Esophagus squamous epithelium (tissue), 5 donors: ENCODE measurements at places on chromosomes 13 and 19. TPM values are rescaled to one million over a fixed set of nuclear protein-coding genes. Genes with fewer than 3 reads are reported as not detected.
A peak's percentile ranks its signal among the peaks of the same experiment; 100 is the strongest.

The NCR1 gene
- not detected for total RNA-seq

The MAST1 gene
- not detected for total RNA-seq

The PLPP2 gene
- total RNA-seq = 82.5 TPM

The MIDN gene
- 65.0 TPM for total RNA-seq

The GPR12 gene
- not detected for total RNA-seq

The CDX2 gene
- total RNA-seq = not detected

The SULT2A1 gene
- not detected for total RNA-seq

The ATP4B gene
- total RNA-seq = not detected

The SPC24 gene
- total RNA-seq = 10.9 TPM

The UHRF1 gene
- 3.4 TPM for total RNA-seq

- H3K4me1 ChIP-seq = no peaks in the 10 kb centered on the region
- no peaks in the 10 kb centered on the region for H3K27me3 ChIP-seq
- H3K4me3 ChIP-seq = no peak overlapping the region
- no peak overlapping the region for H3K27ac ChIP-seq
- no peaks in the 10 kb centered on the region for H3K36me3 ChIP-seq
These were observed 50.0 kb upstream of the WDFY2 start for GRCh38 chr13:51534041-51534817.

DNA sequence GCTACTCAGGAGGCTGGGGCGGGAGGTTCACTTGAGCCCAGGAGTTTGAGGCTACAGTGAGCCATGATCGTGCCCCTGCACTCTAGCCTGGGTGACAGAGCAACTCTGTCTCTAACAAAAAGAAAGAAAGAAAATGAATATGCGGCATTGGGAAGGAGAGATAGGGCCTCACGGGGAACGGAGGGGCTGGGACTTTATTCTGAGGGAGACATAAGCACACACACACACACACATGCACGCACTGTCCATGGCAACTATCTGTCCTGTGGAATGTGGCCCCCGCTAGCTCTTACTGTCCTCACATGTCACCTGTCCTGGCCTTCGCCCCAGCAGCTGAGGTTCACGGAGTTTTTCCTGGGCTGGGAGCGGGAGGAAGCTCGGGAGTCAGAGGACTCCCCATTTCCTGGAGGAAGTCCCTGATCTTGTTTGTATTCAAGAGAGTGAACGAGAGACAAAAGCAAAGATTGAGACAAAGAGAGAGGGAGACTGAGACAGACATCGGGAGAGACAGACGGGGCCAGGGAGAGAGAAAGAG, 654 bp downstream of the STAP2 start:
- no peaks in the 10 kb centered on the region for H3K27me3 ChIP-seq
- H3K4me3 ChIP-seq = peak overlapping the region; percentile 69
- no peaks in the 10 kb centered on the region for H3K36me3 ChIP-seq
- peak overlapping the region; percentile 91 for H3K27ac ChIP-seq

GRCh38 chr13:38785042-38785441, 98.2 kb downstream of the FREM2 start:
- H3K36me3 ChIP-seq = no peaks in the 10 kb centered on the region
- H3K4me3 ChIP-seq = no peak overlapping the region
- no peak for DNase-seq
- no peaks in the 10 kb centered on the region for H3K27me3 ChIP-seq
- no peak overlapping the region for H3K27ac ChIP-seq
- H3K4me1 ChIP-seq = no peaks in the 10 kb centered on the region

DNA sequence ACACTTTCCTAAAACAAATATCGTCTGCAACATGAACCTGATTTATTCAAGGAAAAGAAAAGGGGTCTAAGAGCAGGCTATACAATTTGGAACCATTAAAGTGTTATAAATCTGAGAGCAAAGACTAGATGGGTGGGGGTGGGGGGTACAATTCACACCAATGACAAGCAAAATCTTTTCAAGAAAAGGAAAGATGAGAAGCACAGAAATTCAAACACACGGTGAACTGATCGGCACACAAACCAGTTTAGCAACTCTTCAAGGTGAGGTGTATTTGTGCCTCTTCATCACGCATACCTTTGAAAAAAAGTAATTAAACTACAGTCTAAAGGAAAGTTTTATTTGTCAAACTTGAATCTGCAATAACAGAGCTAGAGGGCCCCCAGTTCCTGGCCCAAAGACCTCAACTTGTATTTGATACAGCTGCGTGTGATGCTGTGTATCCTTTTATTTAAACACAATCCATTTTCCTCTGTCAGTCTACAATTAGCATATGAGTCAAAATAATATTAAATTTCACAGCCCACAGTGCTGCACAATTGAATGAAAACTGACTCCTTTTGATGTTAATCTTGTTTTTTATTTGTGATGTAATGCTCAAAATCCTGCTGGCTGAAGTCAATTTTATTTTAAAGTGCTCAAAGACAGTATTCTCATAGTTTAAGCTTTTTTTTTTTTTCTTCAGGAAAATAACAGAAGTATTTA, 14.2 kb downstream of the EFNB2 start:
- H3K4me3 ChIP-seq = no peak overlapping the region
- DNase-seq = no peak
- H3K27me3 ChIP-seq = no peaks in the 10 kb centered on the region
- H3K36me3 ChIP-seq = no peaks in the 10 kb centered on the region
- H3K4me1 ChIP-seq = peaks cover 85% of the 10 kb centered on the region
- peak overlapping the region; percentile 60 for H3K27ac ChIP-seq

GRCh38 chr19:30318261-30318660, 53.9 kb upstream of the ZNF536 start:
- H3K27me3 ChIP-seq = no peaks in the 10 kb centered on the region
- no peaks in the 10 kb centered on the region for H3K36me3 ChIP-seq
- no peak overlapping the region for H3K4me3 ChIP-seq
- no peak for DNase-seq

DNA sequence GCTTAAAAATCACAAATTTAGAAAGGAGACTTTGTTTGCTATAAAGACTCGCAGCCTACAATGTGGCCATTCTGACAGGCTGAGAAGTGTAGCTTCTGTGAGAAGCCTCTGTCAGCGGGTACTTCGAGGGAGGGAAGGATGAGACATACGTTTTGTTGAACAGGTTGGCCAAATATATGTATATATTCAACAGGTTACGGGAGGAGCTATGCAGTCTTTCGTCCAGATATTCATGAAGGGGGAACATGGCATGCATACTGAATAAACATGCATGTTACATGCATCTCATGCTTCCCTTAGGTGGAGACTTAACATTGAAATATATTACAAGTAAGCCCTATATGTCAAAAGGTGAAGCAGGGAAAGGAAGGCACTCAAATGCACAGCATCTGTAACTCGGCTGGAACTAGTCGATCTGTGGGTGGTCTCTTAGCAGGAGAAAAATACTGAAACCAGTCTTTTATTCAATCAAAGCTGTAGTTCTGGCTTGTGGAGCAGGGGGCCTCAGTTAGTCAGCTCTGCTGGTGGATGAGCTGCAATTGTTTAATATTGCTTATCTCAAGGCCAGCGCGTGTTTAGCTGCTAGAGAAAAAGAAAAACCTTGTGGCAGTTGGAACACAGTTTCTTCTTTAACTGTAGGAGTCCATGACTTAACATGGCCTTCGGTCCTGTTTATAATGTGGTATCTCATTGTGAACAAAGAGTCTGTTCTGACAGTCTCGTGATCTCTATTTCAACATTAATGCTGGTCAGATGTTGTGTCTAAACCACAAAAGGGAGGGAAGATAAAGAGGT, 94.3 kb downstream of the FAM216B start:
- H3K27me3 ChIP-seq = no peaks in the 10 kb centered on the region
- H3K4me3 ChIP-seq = no peak overlapping the region
- no peaks in the 10 kb centered on the region for H3K4me1 ChIP-seq
- H3K36me3 ChIP-seq = no peaks in the 10 kb centered on the region
- DNase-seq = no peak

GRCh38 chr19:46970815-46971214, 48.8 kb upstream of the NPAS1 start:
- H3K4me1 ChIP-seq = peaks cover 61% of the 10 kb centered on the region
- H3K27me3 ChIP-seq = no peaks in the 10 kb centered on the region
- H3K27ac ChIP-seq = no peak overlapping the region
- H3K4me3 ChIP-seq = no peak overlapping the region
- no peak for DNase-seq
- no peaks in the 10 kb centered on the region for H3K36me3 ChIP-seq

DNA sequence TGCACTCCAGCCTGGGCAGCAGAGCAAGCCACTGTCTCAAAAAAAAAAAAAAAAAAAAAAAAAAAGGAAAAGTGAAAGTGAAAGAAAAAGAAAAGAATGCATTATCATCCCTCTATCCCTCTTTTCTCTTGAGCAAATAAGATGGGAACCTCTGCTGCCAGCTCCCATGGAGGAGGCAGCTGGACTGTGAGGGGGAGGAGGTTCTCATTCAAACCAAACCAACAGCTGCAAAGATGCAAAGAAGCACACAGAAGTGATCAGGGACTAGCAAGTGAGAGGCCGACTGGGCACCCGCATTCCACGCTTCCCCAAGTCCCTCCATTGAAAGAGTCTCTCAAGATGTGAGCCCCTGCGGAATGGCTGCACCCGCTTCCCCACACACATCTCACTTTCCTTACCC, 63.5 kb downstream of the TSHZ3 start:
- H3K27ac ChIP-seq = no peak overlapping the region
- H3K36me3 ChIP-seq = no peaks in the 10 kb centered on the region
- no peaks in the 10 kb centered on the region for H3K27me3 ChIP-seq

DNA sequence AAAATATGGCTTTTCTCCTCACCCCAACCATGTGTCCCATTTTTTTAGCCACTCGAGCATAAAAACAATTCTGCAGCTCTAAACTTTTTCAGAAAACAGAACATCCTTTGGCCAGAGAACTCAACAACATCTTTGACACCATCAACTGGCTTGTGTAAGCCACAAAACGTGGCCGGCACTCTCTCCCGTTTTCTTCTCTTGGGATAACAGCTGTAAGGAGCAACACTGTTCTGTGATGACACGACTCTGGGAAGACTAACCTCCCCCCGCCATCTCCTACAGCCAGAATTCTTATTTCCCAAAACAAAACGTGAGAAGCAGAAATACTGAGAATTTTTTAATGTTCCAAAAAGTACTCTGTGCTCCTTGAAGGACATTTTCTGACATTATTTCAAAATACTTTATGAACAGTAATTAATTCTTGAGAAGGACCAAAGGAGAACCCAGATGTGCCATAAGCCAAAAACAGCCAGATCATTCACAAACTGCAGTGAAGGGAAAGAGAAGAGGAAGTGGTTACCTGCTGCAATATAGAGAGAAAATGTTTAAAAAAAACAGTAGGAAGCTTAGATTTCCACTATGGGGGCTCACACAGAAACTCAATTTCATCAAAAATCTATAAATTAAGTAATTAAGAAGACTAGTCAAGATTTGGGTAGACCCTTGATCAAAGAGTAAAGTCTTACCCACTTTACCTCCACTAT, 25.8 kb downstream of the COL4A1 start:
- DNase-seq = no peak
- no peak overlapping the region for H3K4me3 ChIP-seq
- no peaks in the 10 kb centered on the region for H3K36me3 ChIP-seq
- H3K27me3 ChIP-seq = no peaks in the 10 kb centered on the region

DNA sequence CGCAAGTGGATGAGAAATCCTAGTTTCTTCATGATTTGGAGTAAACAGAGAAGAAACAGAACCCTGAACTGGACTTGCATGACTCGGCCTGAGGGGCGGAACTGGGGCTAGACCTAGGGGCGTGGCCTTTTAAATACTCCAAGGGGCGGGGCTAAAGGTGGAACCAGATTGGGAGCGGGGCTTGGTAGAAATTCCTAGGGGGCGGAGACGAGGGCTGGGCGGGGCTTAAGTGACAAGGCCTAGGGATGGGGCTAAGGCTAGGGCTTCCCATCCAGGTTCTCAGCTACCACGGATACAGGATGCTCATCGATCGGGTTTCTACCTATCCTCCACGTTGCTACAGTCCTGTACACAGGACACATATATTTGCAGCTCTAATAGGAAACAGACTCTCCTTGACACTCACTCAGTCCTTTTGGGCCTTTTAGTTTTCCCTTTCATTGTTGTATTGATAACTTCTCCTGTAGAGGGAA, 372 bp upstream of the ZNF699 start:
- H3K36me3 ChIP-seq = peaks cover 20% of the 10 kb centered on the region
- peak overlapping the region; percentile 94 for H3K27ac ChIP-seq
- H3K27me3 ChIP-seq = no peaks in the 10 kb centered on the region
- peak overlapping the region; percentile 71 for H3K4me3 ChIP-seq

GRCh38 chr13:82878536-82878935, 1003.7 kb downstream of the SLITRK1 start:
- DNase-seq = no peak
- H3K4me3 ChIP-seq = no peak overlapping the region
- no peaks in the 10 kb centered on the region for H3K27me3 ChIP-seq
- no peaks in the 10 kb centered on the region for H3K36me3 ChIP-seq
- H3K27ac ChIP-seq = no peak overlapping the region

DNA sequence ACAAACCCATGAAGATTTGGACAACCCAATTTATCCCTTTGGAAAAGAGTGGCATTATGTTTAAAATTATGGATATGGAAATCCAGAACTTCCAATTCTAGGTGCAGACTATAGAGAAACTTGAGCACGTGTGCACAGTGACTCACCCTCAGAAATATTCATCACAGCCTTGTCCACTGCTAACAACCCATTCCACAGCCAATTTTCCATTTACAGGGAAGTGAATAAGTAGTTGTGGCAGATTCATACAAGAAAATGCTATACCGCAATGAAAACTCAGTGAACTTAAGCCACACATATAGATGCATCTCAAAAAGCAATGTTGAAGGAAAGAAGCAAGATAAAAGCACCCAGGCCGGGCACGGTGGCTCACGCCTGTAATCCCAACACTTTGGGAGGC, 133.3 kb downstream of the USP12 start:
- no peaks in the 10 kb centered on the region for H3K4me1 ChIP-seq
- H3K36me3 ChIP-seq = no peaks in the 10 kb centered on the region
- no peak overlapping the region for H3K4me3 ChIP-seq
- DNase-seq = no peak
- H3K27me3 ChIP-seq = no peaks in the 10 kb centered on the region

DNA sequence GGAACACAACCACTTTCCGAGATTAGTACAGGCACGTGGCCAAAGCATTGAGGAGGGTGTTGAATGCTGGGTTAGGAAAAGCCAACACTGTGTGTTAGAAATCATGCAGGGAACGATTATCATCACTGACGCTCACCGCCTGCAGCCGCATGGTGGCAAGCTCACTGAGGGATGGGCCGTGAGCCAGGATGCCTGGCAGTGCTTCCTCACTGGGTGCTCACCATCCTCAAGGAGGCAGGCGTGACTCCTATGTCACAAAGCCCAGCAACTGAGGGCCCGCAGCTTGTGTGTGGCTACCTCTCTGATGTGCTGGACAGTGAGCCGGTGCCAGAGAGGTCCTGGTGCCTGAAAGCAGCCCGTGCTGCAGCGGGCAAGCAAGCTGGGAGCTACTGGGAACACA, 30.4 kb upstream of the TIMM44 start:
- no peak for DNase-seq
- no peak overlapping the region for H3K27ac ChIP-seq
- no peaks in the 10 kb centered on the region for H3K27me3 ChIP-seq
- H3K4me3 ChIP-seq = no peak overlapping the region
- peaks cover 12% of the 10 kb centered on the region for H3K4me1 ChIP-seq
